ENCODE measurements at places on chromosomes 3 and 15.

DNA sequence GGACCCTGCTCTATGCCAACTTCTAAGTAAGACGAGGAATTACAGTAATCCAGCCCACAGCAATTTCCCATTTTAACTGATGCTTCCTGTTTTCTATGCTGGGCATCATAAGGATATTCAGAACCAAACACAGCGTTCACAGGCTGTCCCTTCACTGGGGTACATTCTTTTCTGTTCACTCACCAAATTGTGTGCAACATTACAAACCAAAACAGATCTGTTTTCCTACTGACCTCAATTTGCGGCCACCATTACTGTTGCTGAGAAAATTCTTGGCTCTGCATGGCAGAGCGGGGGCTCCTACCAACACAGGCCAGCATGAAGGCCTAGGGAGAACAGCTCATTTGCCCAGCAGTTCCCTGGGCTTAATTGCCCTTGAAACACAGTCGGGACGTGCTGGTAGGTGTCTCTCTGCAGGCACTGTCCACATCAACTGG is 76.5 kb downstream of the MYO1E start:
- DNase-seq: no peak

GRCh38 chr3:111926266-111926676 is 52.6 kb upstream of the ABHD10 start:
- no peak for DNase-seq

DNA sequence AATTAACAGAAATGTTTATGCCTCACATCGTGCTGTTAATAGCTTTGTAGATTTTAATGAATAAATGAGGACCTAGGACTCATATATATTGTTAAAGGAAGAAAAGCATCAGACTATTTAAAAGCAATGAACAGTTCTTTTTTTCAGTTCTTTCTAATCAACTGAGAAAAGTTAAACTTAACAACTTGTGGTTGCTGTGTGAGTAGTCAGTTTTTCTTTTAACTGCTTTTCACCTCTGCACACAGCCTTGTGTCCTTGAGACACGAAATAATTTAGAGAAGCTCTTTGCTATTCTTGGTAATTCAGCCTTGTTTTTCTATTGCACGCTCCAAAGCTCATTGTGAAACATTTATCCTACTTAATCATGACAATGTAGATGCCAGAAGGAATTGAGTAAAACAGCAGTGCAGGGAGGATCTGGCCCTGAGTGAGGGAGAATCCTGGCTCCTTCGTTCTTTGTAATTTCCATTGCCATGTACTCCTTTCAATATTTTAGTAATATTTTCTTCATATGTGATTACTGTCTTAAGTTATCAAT is 499.0 kb downstream of the PYDC2 start:
- DNase-seq: no peak

DNA sequence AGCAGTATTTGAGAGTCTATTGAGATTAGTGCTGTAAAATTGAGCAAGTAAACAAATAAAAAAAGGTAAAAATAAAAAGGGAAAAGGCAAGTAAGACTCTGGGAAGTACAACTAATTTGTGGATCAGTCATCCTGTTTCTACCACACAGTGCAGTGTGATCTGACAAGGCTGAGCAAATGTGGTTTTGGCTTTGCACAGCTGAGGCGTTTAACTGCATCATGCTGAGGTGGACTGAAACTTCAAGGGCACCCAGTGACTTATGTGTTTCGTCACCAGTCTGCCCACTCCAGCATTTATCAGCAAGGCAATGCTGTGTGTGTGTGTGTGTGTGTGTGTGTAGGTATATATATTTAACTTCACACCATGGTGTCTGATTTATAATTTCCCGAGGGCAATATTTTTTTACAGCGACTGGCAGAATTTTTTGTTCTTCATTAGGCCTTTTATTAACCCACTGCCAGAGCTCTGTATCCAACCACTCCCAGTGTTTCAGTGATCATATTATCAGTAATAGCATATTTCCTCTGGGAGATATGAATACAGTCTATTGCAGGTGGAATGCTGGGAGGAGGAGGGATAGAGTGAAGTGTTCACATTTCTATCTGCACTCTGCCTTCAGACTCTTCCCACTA is 131.5 kb upstream of the SATB1 start:
- DNase-seq: no peak

DNA sequence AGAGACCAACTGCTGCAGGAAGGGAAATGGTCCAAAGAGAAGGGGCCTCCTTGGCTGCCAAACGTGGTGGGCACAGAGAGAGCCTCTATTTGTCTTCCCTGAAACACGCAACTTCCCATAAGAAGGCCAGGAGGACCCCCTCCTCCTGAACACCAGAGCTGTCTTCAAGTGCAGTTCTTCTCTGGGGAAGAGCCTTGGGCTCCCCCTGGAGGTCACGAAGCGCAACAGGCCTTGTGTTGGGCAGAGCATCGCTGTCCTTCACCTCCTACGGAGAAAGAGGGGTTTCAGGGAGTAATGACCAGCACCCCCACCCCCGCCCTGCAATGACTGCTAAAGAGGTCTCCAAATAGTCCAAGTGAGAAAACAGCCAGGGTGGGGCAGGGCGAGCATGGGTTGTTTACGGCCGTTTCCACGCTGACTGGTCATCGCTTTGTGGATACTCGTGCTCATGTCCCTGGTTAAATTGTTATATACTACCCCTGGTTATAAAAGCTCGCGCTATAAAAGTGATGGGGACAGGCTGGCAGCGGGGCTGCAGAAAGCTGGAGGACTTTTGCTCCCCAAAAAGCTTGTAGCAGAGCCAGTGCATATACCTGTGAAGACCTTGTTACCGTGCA is 397.5 kb upstream of the ATP10A start:
- peak; percentile 39 for DNase-seq

- DNase-seq: no peak
These were observed 3.5 kb downstream of the VIPR1 start for GRCh38 chr3:42505849-42506410.

GRCh38 chr15:71810256-71811035 is at the start of gene NR2E3:
TSS of gene NR2E3 (plus strand) at chr15:71810554. CDS start at chr15:71810744, 190 bp downstream.
- DNase-seq: no peak

GRCh38 chr3:123618768-123619484 is 34.1 kb upstream of the HACD2 start:
- peak; percentile 18 for DNase-seq

DNA sequence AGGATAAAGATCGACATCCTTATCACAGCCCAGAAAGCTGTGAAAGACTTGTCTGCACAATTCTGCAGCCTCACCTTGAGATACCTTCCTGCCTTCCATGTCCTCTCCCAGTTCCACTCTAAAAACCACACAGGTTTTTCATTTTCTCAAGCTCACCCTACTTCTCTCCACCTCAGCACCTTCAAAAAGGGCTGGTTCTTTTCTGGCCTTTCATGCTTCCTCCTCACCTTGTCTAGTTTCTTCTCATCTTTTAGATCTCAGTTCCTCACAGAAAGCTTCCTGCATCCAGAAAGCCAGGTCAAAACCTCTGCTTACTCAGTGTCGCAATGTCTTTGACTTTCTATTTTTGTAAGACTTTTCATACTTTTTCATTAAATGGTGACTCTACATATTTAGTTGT is 140.2 kb upstream of the STT3B start:
- DNase-seq: no peak

GRCh38 chr15:57327985-57328471 is 48.3 kb upstream of the CGNL1 start:
- DNase-seq: no peak

Measured in NCI-H1092 (cell line).